ENCODE measurements at places on chromosomes 6 and 20.

DNA sequence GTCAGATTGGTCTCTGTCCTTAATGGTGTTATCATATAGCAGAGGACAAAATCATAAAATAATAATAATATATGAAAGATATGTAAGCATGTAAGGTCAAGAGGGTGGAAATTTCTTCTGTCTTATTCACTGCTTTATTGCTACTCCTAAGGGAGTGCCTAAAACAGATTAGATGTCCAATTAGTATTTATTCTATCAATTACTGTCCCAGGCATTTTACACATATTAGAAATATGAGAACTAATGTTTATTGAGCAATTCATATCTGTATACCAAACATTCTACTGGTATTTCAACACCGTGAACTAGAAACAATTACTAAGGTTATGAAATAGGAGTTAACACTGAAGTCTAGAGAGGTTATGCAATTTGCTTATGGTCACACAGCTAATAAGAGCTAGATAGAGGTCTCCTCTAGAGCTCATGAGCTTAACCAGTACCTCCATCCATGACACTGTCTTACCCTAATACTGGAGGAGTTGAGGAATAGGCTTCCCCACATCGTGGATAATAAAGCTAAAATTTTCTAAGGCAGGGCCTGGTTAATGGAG lies 302.3 kb downstream of the PLCB1 start:
- DNase-seq = no peak

GRCh38 chr20:48359692-48360341 lies 468.0 kb downstream of the PREX1 start:
- DNase-seq = no peak

GRCh38 chr20:15482525-15482924 lies 1090.7 kb downstream of the KIF16B start:
- DNase-seq = no peak

GRCh38 chr20:7346562-7346961 lies 579.1 kb downstream of the BMP2 start:
- no peak for DNase-seq

DNA sequence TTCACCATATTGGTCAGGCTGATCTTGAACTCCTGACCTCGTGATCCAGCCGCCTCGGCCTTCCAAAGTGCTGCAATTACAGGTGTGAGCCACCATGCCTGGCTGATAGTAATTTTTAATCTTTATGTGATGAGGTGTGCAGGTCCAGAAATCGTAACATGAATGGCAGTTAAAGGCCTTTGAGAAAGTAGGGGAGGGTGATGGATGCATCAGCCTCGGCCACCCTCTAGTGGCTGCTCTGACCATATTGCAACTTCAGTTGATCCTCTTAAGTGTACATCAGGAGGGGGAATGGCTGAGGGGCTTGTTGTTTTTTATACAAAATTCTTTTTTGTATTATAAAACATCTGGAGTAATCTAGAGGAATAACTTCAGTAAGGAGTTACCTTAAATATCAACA lies 193.0 kb downstream of the ZFAND3 start:
- DNase-seq = peak; percentile 28

DNA sequence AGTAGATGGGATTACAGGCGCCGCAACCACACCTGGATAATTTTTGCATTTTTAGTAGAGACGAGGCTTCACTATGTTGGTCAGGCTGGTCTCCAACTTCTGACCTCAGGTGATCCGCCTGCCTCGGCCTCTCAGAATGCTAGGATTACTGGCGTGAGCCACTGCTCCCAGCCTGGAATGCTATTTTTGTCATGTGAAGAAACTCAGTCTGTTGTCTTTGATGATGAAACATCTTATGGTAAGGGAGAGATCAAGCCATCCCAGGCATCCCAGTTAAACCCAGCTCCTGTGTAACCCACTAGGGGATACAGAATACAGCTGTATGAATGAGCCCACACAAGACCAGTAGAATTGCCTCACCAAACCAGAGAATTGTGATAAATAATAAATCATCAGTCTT lies 83.6 kb upstream of the RBM24 start:
- DNase-seq = no peak

DNA sequence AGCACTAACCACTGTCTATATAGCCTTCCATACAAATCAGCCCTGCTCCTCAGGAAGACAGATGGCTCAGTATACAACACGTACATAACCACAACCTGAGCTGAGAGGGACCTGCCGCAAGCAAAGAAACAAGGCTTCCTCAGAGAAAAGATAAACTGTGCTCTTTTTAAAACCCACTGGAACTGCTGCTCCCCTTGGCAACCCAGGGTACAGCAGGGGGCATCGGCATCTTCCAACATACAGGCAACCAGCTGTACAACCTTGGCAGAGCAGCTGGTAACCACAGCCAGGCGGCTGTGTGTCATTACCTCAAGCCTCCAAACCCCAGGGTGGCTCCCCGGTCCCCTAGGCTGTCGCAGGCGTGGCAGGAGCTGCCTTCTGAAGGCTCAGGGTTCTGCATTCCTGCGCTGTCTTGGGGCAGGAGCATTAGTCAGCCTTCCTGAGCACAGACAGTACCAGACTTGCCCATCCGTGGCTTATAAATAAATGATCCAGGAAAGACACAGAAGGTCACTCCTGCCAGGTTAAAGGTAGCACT lies 249.5 kb downstream of the ADGRG6 start:
- DNase-seq = peak; percentile 72

DNA sequence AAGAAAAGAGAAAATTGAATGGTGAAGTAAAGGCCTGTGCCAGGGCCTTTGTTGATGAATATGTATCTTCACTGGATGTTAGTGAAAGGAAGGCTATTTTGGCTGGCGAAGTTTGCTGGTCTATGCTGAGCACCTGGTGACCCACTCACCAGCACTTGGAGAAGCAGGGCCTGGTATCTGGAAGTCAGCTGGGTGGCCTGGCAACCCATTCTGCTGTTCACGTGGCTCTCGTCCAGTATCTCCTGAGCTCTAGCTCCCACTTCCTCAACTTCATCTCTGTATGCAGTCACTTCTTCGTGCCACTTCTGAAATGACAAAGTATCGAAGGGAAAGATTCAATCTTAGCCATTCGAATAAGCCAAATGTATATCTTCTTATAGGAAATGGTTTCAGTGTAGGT lies 283.7 kb downstream of the SYNE1 start:
- DNase-seq = no peak

- no peak for DNase-seq
Measured at GRCh38 chr20:17636523-17637412, 45.3 kb downstream of the RRBP1 start.

DNA sequence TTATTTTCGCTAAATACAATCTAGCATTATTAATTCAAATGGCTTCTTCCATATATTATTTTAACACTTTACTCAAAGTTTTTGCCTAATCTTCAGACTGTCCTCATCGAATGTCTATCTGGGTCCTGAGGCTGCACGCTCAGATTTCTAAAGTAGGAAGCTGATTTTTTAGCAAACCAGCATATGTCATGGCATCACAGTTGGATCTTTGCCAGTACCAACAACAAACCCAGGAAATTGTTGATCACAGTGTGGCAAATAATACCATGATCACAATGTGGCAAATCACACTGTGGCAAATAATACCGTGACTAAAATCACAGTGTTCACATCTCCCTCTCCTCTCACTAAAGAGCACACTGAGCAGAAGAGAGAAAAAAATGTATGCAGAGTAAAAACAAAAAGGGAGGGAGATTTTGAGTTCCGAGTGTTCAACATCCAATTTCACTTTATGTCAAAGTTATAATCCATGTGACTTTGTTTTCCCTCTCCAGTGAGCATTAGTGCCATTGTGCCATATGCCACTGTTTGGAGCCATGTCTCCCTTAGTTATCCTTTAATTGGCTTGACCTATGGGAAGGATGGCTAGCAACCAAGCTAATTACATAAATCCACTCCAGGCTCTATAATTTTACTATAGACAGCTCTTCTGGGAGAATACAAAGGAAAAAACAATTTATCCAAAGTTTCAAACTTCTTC lies 1059.6 kb downstream of the HACE1 start:
- no peak for DNase-seq

DNA sequence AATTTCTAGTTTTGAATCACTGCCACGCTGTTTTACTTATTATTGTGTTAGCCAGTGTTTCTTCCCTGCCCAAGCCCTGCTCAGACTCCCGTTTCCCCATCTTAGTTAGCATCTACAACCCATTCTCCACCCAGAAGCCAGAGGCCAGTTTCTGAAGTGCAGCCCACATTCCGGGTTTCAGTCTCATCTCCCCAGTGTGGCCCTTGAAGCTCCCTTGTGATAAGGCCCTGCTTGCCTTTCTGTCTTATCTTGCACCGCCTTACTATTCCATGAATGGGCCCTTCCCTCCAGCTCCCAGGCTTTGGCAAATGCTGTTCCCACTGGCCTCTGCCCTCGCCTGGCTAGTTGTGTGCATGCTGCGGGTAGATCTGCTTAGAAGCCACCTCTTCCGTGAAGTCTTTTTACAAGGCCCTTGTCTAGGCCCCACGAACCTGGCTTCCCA lies 41.1 kb downstream of the TOX2 start:
- no peak for DNase-seq

GRCh38 chr6:53410508-53411258 lies 61.9 kb upstream of the ELOVL5 start:
- peak; percentile 66 for DNase-seq

GRCh38 chr20:20017844-20018185 lies 653 bp downstream of the NAA20 start:
- peak; percentile 35 for DNase-seq

DNA sequence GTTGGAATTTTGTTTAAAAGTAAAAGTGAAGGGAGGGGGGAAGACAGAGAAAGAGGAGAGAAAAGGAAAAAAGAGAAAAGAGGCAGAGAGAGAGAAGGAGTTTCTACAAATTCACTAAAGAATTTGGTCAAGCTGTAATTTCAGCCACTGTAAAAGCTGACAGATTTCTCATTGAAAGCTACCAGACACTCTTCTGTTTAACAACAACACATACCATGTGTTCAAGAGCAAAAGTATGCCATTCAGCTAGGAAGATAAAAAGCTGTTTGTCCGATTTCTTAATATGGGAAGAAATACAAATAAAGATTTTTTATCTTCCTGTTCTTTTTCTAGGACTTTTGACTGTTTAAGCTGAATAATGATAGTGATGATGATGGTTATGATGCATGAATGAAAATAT lies 204.8 kb upstream of the RSPO3 start:
- no peak for DNase-seq

DNA sequence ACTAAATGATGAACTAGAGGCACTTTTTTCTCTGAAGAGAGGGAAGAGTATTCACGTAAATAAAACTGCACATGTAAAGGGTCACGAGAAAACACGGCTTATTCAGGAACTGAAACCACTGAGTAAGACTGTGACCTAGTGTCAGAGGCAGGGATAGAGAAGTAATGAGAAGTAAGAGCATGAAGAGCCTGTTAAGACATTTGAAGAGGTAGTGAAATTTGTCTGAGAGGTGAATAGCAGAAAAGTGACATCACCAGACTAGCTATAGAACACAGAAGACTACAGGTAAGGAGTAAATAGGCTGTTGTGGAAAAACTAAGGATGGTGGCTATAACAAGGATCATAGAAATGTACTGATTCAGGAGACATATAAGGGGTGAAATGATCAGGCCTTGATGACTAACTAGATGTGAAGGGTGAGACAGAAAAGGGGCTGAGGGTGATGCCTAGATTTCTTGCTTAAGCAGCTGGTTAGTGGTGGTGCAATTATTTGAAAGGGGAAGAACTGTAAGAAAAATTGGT lies 76.8 kb downstream of the REV3L start:
- DNase-seq = no peak

DNA sequence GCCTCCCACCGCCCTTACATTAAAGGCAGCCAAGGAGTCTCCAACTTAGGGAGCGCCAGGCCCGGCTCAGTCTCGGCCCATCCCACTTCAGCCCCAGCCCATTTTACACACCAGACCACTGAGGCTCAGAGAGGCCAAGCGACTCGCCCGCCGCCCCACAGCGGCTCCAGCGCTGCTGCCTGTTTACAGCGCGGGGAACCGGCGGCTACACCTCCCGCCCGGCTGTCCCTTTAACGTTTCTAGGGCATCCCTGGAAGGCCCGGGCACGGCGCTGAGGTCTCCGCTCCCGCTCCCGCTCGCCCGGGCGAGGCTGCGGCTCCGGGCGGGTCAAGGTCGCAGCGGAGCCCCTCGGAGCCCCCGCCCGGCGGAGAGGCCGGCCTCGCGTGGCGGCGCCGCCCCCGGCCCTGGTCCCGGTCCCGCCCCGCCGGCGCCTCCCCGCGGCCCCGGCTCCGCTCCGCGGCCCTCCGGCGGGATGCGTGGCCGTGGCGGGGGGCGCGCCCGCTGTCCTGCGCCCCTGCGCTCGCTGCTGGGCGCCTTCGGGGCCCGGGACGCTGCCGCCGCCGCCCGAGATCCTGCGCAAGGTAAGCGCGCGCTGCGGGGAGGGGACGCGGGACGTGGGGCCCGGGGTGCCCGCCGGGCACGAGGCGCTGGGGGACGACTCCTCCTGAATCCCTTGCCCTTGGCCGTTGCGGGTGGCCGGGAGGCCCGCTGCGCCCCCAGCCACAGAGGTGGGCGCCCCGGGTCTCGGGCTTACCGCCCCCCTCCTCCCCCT lies 27.1 kb upstream of the PHACTR3 start:
- DNase-seq = no peak

- DNase-seq = peak; percentile 62
Measured at GRCh38 chr20:51631011-51631950, 88.8 kb upstream of the NFATC2 start.

DNA sequence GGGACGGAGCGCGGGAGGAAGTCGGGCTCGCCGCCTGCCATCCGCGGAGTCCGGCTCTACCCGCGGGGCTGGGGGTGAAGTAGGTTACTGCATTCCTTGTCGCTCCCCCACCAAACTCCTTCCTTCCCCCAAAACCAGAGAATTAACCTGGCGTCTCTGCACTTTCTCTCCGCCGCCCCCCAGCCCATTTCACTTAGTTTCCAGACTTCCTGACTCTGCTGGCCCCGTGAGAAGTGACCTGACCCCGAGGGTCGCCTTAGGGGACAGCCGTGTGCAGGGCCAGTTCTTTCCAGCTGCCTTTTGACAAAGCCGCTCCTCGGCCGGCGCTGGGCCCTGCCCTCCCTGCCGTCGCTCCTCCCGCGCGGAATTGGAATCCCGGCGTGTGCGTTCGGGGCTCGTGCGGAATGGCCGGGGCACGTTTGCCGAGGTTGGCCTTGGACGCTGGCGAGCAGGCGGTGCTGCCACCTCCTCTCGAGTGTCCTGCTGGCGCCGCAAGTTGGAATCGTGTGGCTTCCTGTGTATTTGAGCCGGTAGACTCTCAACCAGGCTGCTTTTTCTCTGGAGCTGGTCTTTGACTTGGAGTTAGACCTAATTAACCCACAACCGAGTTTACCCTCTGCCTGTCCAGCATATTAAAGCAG lies 650 bp downstream of the DCBLD1 start:
- peak; percentile 41 for DNase-seq

GRCh38 chr6:39822846-39823815 lies 31.0 kb downstream of the DAAM2 start:
- DNase-seq = no peak

Measured in activated T-cell treated with anti-CD3 and anti-CD28 coated beads, Interleukin-2, amount 50 U/mL, for 48 hours (primary cell).